NCI-H187 (cell line): ENCODE measurements at places on chromosomes 2 and 18.

DNA sequence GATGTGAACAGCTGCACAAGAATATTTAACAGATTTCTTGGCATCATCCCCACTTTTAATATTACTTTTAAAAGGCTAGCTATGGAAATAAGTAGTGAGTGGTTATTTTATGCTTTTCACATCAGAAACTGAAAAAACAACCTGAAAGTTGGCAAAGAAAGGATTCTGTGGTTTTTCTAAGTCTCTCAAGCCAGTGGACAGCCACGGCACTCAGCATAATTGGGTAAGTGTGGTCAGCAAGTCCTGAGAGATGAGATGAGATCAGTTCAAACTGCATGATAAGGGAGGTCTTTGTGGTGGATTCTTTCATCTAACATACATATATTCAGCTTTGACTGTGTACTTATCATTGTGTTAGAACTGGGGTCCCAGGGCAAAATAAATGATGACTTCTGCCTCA is 105.2 kb downstream of the LYPD6B start:
- DNase-seq: no peak

- no peak for DNase-seq
Observed at GRCh38 chr2:8416849-8417832, 264.7 kb upstream of the ID2 start.

GRCh38 chr2:75200140-75201096 is 1.1 kb upstream of the TACR1 start:
- no peak for DNase-seq

GRCh38 chr2:55283083-55283482 is 14.1 kb upstream of the MTIF2 start:
- DNase-seq: no peak

DNA sequence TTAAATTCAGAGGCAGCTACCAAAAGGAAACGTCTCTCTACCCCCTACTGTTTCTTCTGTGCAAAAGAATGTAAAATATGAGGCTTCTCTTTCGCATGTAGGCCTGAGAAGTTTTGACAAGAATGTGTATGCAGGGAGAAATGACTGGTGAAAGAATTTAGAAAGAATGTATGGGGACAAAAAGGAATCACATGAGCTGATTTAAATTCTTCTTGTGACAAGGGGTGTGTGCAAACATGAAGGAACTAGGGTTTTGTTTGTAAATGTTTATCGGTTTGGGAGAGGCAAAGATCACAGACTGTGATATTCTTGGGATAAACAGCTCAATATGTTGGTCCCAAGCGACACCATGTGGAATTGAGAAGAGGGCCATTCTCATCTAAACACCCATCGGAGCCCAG is 345.2 kb upstream of the VRK2 start:
- no peak for DNase-seq

DNA sequence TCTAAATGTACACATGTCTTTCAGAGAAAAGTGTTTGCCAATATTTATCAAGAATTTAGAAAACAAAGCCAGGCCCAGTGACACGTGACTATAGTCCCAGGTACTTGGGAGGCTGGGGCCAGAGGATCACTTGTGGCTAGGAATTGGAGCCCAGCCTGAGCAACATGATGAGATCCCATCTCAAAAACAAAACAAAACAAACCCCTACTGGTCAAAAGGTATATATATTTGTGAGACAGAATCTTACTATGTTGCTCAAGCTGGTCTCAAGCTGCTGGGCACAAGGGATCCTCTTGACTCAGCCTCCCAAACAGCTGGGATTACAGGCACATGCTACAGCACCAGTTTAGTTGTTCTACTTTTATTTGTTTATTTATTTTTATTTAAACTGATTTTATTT is 79.2 kb downstream of the ZDBF2 start:
- no peak for DNase-seq

GRCh38 chr2:107730898-107731297 is 95.8 kb upstream of the RGPD4 start:
- no peak for DNase-seq

DNA sequence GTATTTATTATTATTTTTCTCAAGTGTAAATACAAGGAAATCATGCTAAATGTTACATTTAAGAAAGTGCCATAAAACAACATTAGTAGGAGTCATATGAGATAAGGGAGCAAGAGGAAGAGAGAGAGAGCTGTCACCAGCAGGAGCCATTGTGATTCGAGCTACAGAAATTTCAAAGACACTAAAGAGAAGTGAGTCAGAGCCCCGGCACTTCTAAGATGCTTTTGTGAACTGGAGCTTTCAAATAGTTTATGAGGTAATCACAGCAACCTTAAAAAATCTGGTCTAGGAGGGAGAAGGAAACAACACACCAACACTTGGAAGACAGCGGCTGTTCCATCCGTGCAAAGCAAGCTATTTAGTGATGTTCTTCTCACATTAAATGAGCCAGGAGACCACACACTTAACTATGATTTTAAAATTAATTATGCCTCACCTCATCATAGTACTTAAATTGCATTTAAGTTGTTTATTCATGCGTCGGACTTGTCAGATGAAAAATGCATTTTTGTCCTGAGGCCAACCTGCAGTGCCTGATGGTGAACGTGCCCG is 382.7 kb upstream of the SALL3 start:
- DNase-seq: no peak

DNA sequence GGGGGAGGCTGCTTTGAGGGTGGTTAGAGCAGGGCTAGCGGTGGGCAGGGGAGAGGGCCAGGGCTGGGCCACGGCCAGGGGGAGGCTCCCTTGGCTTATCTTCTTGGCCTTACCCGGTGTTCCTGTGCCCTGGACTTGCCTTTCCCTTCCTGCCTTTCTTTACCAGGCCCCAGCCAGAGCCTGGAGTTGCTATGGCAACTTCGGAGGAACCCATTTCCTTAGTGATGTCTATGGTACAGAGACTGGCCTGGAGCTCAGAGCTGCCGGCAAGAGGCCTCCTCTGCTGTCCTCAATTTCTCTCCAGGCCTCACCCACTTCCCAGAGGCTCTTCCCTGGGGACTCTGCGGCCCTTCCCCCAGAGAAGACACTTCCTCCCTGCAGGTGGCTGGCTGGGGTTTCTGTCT is 11.5 kb downstream of the SPEG start:
- DNase-seq: no peak

DNA sequence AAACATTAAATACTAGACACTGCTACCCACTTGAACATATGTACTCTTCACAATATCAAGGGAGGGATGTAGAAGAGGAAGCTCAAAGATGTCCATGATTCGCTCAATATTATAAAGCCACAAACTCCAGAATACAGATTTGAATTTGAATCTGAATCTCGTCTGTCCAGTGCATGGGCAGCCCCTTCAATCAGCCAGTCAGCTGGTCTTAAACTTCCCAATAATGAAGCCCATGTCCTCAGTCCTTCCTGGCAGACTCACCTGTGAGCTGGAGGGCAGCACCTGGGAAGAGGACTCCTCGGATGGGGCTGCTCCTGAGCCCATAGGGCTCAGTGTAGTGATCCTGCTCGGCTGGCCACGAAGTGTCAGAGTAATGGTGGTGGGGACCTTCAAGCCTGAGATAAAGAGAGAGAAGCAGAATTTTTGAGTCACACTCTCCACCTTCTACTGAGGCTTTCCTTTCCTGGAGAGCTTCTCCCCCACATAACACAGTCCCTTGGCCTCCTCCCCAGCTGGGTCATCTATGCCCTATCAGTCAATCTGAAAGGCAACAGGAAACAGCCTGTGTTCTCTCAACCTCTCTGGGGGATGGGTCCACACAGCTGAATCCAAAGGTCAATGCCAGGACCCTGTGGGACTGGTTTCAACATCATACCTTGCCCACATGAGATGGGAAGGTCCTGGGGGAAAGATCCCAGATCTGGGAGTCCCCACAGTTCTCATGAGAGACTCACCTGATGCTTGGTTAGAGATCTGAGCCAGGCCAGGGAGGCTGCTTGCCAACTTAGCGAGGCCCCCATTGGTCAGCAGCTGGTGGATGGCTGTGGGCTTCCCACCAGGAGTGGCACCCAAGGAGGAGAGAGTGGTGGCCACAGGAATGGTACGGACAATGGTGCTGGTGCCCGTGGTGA is 36.5 kb downstream of the KANSL3 start:
- no peak for DNase-seq

GRCh38 chr2:67599561-67599960 is 202.4 kb downstream of the ETAA1 start:
- no peak for DNase-seq

GRCh38 chr2:139631966-139632365 is 851.8 kb upstream of the NXPH2 start:
- no peak for DNase-seq

GRCh38 chr2:96265349-96265839 is 403 bp downstream of the TMEM127 start:
- no peak for DNase-seq

DNA sequence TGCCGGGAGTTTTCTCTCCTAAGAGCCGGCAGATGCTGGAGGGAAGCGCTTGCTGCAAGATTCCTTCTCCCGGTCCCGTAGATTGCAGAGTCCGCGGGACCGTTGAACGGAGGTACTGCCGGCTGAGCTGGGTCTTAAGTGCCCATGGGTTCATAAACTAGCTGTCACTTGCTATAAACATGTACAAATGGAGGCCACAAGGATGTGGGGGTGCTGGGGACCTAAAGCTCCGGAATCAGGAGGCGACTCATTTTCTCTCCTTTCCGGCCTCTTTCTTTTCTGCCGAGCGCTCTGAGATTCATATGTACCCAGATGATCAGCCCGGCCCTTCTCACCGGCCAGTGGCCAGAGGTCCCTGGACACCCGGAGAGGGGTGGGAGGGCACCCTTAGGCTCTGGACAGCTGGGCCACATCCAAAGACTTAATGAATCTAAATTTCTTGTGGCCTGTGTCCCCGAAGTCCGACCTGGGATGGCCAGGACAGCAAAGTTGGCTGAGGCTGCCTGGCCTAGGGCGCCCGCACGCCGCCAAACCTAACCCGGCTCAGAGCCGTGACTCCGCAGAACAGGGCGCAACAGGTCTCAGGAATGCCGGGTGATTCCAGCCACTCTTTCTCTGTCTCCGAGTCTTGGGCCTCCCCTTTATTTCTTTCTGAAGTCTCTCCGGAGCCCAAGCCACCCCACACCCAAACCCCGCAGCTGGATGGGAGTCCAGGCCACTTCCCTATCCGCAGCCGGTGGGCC is 2.4 kb upstream of the PAX3 start:
- no peak for DNase-seq

GRCh38 chr2:28642796-28643195 is 108.8 kb upstream of the PPP1CB start:
- DNase-seq: no peak

DNA sequence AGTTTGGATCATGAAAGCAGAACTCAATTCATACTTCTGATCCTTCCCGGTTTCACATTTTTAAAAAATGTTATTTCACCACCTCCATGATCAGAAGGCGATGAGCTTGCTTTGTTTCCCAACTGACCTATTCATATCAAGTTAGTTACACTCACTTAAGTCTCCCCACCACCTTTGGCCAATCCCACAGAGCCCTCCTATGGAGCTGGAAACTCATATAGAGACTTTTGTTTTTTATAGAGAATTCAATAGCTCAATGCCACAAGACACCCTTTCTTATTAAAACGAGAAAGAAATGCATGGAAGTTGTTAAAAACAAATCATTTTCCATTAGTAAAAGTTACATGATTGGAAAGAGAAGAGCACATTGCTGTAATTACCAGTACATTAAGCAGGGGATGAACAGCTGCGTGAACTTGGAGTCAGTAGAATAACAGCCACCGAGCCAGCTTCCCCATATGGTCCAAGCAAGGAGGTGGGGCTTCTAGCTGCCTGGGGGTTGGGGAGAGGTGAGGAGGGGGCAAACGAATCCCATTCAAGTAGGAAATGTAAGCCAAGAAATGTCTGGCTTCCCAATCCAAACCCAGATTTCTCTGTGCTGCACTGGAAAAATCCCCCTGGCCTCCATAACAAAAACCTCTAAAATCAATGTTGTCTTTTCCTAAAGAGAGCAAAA is 614.5 kb downstream of the IRS1 start:
- DNase-seq: no peak

- no peak for DNase-seq
Observed at GRCh38 chr2:216073773-216074172, 7.8 kb downstream of the PECR start.

DNA sequence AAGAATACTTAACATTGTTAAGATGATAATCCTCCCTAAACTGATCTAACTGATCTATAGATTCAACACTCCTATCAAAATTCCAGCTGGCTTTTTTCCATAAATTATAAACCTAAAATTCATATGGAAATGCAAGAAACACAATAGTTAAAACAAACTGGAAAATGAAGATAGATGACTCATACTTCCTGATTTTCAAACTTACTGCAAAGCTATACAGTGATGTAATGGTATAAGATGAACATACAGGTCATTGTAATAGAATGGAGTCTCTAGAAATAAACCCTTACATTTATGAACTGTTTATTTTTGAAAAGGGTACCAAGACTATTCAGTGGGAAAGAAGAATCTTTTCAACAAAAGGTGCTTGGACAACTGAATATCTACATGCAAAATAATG is 32.3 kb downstream of the UBXN4 start:
- DNase-seq: no peak

DNA sequence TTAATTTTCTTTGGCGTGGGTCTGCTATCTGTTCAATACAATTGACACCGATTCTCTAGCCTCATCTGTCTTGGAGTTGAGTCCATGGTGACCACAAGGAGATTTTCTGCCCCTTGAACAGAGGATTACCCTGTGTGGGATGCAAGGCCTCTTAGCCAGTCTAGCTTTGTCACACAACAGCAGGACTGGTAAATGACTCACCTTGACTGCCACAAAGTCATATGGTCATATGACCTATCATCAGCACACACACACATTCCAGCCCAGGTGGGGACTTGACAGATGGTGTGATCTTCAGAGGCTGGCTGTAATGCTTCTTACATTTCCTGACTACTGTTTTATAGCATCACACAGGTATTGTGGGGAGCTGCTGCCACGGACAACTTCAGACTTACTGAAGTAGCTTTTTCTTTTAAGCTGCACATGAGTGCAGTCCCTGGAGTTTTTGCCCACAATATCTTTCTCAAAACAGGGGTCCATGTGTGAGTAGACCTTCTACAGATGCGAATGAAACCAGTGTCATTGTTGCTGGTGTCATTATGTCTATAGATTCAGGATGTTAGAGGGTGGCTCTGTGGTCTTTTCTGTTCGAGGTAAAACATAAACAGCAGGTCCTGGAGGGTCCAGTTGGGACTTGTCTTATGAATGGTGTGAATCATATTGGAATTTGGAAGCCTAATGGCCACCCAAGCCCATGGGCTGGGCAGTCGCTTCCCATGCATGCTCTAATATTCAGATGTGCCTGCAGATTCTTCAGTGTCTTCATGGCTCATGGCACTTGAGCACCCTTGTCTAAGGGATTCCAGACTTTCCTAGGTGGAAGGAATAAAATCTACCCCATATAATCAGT is 18.6 kb upstream of the ACOXL start:
- no peak for DNase-seq
